ENCODE measurements at places on chromosomes 6 and 20.

DNA sequence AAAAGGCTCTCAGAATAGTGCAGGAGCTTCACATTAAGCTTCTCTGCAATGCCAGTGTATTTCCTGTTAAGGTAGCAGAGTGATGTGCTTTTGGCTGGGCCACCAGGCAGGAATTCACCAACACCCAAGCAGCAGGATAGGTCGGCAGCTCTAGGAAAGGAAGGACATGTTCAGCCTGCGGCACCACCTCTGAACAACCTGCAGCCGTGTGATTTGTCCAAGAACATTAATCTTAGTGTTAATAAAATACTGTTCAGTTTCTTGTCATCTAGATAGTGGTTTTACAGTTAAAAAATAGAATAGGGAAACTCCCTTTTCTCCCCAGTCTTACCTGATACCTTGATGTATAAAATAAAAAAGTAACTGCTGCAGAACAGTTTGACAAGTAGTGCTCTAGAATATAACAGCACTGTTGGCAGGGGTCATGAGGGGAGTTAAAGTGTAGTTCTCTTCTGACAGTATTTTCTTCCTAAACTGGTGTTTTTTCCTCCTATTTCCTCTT, 18.8 kb downstream of the ZNF292 start:
- DNase-seq: no peak

GRCh38 chr6:119479860-119480655, 130.5 kb upstream of the MAN1A1 start:
- no peak for DNase-seq

DNA sequence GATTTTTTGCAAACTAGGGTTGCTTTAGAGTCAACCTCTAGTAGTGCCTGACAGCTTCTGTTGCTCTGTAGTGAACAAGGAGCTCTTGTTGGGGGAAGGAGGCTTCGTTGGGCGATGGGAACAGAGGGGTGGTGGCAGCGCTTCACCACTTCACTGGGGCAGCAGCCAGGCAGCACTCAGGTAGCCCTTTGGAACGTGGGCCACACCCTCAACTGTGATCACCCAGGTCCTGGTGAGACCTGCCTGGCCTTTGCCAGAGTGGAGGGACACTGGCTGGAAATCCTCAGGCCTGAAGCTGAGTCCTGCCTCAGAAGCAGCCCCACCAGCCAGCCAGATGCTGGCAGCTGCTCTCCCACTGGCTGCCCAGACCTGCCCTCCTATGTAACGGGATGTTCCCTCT, 10.4 kb upstream of the EDN3 start:
- no peak for DNase-seq

GRCh38 chr20:16035576-16035975, 537.7 kb downstream of the KIF16B start:
- DNase-seq: no peak

DNA sequence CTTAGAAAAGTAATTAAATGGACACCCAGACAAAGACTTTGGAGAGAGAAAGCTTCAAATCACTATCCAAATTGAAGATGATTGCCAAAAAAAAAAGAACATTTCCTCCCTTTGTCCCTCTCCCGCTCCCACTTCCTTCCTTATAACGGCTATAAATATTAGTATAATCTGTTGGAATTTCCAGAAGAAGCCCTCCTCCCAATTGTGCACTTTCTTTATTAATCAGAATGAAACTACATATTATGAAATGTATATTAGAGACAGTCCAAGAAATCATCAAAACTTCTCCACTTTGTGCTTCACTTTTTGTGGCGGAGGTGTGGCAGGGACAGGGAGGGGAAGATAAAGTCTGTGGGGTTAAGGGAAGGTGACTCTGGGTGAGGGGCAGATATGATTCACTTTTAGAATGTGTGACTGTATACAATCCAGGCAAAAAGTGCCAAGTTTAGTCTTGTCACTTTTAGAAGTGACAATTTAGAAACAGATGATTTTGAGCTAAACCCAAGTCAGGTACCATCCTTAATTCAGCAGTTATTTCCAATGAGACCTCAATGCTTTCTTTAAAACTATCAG, 195.0 kb upstream of the MARCKS start:
- DNase-seq: no peak

- no peak for DNase-seq
Observed at GRCh38 chr6:86016077-86016476, 373.4 kb upstream of the SYNCRIP start.

DNA sequence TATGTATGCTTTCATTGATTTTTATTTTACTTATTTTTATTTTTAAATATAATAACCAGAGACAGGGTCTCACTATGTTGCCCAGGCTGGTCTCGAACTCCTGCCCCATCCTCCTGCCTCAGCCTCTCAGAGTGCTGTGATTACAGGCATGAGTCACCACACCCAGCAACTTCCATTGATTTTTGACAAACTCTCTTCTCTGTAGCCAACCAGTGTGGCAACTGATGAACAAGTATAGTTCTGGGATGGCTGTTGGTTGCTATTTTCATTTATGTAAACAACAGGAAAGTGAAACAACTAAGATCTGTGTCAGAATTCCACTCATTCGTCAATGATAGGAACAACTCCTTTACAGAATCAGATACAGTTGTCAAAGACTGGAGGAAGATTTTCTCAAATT, 356.7 kb upstream of the JARID2 start:
- DNase-seq: no peak

DNA sequence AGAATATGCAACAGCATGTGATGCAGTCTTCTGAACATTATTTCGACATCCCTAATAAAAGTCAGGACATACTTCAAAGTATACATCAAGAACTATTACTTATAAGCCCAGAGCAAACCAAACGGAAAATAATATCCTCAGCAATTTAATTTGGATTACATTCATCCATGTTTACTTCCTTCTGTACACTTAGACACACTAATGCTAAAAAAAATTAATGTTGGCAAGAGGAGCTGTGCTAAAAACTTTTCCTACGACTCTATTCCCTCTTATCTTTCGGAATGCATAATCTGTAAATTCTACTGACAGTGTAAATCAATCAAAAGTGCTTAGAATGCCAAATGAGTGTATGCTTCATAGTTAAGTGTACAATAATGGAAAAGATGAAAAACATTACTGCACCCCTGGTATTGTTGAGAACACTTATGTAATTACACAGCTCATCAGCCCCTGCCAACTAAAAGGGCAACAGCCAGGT, 301.2 kb upstream of the HSF2 start:
- no peak for DNase-seq

DNA sequence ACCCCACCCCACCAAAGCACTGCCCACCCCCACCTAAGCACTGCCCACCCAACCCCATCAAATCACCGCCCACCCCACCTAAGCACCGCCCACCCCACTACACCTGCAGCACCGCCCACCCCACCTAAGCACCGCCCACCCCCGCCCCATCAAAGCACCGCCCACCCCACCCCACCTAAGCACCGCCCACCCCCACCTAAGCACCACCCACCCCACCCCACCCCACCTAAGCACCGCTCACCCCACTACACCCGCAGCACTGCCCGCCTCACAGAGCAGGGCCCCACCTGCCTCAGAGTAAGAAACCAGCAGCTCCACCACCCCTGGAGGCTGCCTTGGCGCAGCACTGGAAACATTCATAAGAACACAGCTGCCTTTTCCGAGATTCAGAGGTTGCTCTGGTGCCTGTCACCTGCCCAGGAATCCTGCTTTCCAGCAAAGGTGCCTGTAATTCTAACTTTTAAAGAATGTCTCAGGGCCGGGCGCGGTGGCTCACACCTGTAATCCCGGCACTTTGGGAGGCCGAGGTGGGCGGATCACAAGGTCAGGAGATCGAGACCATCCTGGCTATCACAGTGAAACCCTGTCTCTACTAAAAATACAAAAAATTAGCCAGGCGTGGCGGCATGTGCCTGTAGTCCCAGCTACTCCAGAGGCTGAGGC, 148.2 kb downstream of the BMP7 start:
- no peak for DNase-seq

DNA sequence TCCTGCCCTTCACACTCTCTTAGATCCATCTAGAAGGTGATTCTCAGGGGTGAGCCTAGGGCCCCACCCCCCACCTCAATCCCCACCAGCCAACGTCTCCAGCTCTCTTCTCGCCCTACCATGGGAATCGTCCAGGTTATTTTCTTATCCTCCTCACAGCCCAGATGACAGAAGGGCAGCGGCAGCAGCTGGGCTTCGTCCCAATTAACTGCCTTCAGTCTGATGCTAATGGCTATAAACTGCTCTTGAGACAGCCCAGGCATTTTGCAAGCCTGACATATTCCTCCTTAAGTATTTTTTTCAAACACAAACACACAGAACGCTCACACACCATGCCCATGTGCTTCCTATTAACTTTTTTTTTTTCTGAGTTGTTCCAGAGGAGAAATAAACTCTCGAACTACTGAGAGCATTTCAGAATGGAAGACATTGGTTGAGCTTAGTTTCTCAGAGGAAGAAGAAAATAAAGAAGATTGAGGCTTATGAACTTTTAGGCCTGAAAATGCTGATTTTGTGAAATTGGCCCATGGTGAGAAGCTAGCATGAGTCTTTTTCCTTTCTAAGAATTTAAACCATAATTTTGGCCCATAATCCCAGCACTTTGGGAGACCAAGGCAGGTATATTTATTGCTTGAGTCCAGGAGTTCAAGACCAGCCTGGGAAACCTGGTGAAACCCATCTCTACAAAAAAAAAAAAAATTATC, 124.6 kb downstream of the EYA2 start:
- DNase-seq: no peak

DNA sequence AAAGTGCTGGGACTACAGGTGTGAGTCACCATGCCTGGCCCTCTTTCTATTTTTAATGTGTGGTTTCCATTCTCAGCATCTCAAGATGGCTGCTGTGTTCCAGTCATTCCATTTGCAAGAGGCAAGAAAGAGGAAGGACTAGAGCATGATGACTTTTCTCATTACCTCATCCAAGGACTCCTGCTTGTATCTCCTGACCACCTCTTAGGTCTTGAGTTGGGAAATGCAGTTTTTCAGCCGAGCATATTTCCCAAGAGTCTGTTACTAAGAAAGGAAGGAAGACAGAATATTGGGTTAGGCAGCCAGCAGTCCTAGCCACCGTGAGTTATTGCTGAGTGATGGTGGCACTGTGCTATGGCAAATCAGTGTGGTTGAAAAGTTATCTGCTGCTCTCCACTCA, 108.4 kb upstream of the INSM1 start:
- no peak for DNase-seq

GRCh38 chr6:105058846-105059245, 101.9 kb downstream of the LIN28B start:
- no peak for DNase-seq

DNA sequence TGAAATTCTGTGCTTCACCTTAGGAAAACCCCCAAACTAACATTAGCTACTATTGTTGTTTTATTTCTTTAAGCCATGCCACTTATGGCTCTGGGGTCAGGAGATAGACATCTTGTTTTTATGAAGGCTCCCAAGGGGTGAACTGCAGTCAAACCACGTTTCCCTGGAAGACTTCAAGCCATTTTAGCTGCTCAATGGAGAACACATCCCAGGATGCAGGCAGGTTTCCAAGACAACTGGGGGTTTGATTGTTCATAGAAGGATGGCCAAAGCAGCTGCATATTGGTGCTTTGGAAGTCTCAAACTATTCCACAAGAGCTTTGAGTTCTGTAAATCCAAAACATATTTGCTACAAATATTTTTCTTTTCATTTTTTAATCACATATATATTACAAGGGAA, 818.0 kb downstream of the MAFB start:
- no peak for DNase-seq

GRCh38 chr20:34363465-34364222, 571 bp downstream of the ITCH start:
- no peak for DNase-seq

- no peak for DNase-seq
Observed at GRCh38 chr20:64138276-64138815, 25.9 kb upstream of the MYT1 start.

DNA sequence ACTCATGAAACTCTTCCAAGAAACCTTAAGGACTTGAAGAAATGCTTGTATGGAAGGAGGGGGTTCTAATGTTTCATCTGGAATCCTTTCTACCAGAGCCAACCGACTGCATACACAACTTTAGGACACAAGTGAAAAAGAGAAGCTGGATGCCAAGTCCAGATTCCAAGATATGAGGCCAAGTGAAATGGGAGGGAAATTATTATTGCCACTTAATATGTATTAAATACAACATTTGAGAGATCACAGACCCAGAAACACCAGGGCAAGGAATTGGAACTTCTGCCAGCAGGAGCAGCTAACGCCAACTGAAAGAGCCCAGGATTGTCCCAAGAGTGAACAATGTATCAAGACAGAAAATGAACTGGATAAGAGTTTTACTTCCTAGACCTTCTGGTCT, 144.2 kb downstream of the ARHGAP18 start:
- no peak for DNase-seq

- no peak for DNase-seq
Observed at GRCh38 chr20:63791497-63792156, 39.4 kb downstream of the ZBTB46 start.

DNA sequence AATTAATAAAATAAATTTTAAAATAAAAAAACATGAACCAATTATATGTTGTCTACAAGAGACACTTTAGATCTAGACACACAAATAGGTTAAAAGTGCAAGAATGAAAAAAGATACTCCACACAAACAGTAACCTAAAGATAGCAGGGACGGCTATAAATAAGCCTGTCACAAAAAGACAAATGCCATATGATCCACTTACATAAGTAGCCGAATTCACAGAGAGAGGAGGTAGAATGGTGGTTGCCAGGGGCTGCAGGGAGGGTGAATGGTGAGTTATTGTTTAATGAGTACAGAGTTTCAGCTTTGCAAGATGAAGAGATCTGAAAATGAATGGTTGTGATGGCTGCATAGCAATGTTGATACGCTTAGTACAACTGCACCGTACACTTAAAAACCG, 32.7 kb downstream of the KATNA1 start:
- no peak for DNase-seq

- no peak for DNase-seq
Observed at GRCh38 chr20:19492687-19493336, 265.2 kb upstream of the RIN2 start.

DNA sequence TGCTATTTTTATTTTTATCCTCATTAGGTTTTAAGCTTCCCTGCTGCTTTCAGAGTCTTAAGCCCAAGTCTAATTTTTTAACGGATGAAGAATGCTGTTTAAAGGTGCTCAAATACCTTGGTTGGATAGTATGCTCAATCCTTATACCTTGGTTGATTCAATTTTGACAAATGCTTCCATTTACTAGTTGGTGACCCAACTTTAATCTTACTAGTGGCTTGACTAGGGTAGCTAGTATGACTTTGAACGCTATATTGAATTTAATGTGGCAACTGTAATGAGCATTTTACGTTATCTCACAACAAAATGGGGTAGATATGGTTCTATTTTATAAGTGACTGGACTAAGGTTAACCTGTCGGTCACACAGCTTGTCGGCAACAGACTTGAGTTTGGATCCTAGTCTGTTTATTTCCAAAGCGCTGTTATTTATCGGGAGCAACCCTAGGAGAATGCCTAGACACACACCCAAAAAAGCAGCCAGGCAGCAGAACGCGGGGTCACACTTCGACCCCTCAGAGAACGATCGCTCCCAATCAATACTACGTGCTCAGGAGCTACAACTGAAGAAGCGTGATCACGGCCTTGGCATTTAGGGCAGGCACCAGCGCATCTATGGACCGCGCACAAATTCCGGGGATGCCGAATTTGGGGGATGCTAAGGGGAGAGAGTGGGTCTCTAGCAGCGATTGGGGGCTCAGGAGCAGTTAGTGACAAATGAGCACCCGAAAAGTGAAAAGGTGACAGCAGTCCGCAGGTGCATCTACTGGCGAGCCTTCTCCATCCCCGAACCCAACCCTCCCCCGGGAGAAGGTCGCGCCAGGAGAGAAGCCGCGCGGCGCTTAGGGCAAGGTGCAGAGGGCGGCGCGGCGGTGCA, 586 bp upstream of the ALDH5A1 start:
- no peak for DNase-seq

- no peak for DNase-seq
Observed at GRCh38 chr6:69096681-69097080, 461.6 kb downstream of the ADGRB3 start.

All from psoas muscle (tissue), 8 donors.